HEK293T (cell line): ENCODE measurements at places on chromosomes 1 and 21.

GRCh38 chr1:79325705-79326104 lies 319.2 kb upstream of the ADGRL4 start:
- no peak for DNase-seq

DNA sequence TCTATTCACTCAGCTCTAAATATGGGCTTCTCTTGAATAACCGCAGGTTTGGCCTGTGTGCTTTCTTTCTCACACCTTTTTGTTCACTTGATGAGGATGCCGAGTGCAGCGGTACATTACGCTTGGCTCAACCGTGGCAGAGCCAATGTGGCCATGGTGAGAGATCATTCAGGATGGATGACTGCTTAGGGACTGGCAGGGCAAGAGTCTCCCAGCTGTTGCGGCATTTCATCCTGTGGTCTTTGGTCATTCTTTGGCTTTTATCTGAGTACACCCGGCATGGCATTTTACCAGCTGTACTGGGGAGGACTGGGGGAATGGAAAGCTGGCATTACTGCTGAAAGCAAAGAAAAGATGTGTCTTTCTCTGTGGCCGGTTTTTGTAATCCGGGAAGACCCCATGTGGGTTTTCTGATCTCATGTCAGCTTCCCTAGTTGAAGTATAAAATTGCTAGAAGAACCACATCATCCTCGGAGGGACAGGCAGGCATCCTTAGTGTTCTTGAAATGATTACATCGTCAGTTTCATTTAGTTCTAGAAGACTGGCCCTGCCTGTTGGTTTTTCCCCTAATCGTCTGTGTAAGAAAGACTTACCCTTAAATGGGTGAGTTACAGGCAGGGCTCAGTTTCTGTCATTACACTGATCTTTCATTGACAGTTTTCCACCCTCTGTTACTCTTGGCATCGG lies 15.1 kb downstream of the PCP4 start:
- DNase-seq = no peak

- no peak for DNase-seq
These were observed 89.9 kb upstream of the PDC start for GRCh38 chr1:186550832-186551231.

DNA sequence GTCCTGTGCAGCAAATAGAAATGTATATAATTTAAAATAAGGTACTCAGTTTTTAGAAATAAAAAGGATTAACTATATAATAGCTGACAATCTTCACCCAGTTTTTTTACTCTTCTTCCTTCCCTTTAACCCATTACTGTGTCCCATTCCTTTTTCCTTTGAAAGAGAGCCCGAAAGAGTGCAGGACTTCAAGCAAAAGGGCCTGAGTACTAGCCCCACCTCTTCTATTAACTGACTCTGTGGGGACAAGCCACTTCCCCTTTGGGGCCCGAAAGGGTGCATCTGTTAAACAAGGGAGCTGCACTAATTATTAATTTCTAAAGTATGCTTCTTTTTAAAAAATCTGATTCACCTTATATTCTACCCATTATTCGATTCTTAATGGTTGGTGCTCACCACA lies 3.3 kb downstream of the USP24 start:
- DNase-seq = no peak
